Mammary epithelial cell (primary cell): ENCODE measurements at places on chromosomes 16 and 17. TPM values are rescaled to one million over a fixed set of nuclear protein-coding genes. Genes with fewer than 3 reads are reported as not detected.
A peak's percentile ranks its signal among the peaks of the same experiment; 100 is the strongest.

GRCh38 chr16:82917886-82918595 is 291.3 kb downstream of the CDH13 start:
- DNase-seq = no peak

- DNase-seq = no peak
Observed at GRCh38 chr16:766008-766819, 5.7 kb downstream of the MSLN start.

GRCh38 chr17:47620503-47621245 is 29.0 kb upstream of the KPNB1 start:
- peak; percentile 51 for DNase-seq

DNA sequence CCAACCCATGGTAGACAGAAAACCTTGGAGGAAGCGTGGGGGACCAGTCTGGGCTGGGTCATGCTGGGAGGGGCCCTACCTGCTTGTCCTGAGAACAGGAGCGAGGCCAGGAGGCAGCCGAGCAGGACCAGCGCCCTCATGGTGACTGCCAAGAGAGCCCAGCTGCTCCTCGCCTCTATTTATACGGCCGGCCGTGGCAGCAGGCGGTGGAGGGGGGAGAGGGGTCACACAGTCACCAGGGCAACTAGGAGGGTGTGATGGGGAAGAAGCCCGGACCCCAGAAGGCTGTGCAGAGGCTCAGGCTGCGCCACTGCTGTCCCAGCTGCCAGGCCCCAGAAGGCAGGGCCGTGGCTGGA is at the start of gene SRL:
SRL (minus strand) TSS at position 153 of the 356 bp plus-strand sequence; CDS start at position 140, 13 bp downstream.
- DNase-seq = no peak

- DNase-seq = no peak
Observed at GRCh38 chr16:84764970-84765369, 54.8 kb upstream of the CRISPLD2 start.

GRCh38 chr16:1276580-1276878 is 20.7 kb downstream of the TPSD1 start:
- no peak for DNase-seq

GRCh38 chr17:42178817-42179216 is 2.1 kb downstream of the KCNH4 start:
- no peak for DNase-seq

- DNase-seq = no peak
Observed at GRCh38 chr16:67537270-67537635, 8.6 kb downstream of the RIPOR1 start.

GRCh38 chr16:24689128-24689527 is 40.3 kb upstream of the TNRC6A start:
- no peak for DNase-seq

DNA sequence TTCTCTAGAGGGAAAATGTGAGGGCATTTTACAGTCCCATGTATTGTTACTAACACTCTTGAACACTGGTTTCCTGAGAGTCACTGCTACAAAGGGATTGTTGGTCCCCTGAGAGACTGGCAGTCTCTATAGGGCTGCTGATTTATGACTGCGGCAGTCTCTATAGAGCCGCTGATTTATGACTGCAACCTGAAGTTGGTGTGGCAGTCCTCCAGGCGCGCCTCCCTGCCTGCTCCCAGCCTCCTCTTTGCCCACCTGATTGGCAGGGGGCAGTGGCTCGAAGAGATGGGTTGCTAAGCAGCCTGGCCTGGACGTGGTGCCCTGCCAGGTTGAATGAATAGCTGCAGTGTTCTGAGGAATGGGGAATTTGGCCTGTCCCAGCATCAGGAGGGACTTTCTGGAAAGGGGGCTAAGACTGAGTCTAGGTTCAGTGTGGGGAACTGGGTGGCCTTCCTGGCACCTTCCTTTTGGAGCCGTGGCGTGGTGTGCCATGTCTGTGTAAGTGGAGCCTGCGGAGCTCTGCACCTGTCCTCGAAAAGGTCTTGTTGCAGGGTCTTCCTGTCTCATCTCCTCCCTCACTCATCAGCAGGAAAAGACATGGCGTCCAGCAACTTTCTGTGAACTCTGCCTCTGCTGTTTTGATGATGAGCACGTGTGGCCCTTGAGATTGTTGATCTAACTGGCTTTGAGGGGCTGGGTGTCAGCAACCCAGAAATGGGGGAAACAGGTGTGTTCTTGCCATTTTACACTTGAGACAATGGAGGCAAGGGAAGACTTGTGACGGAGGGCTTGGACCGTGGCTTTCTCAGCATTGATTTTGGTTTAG is 24.9 kb downstream of the SAP30BP start:
- no peak for DNase-seq

- DNase-seq = peak; percentile 62
Observed at GRCh38 chr16:54946909-54947308, 16.2 kb downstream of the IRX5 start.

DNA sequence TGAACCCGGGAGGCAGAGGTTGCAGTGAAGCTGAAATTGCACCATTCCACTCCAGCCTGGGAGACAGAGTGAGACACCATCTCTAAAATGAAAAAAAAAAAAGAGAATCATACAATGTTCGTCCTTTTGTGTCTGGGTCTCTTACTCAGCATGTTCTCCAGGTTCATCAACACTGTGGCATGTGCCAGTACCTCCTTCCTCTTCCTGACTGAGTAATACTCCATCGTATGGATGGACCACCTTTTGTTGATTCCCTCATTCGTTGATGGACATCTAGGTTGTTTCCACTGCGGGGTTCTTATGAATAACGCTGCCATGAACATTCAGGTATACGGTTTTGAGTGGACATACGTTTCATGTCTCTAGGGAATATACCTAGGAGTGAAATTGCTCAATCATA is 4.1 kb upstream of the HS3ST6 start:
- DNase-seq = no peak

GRCh38 chr16:75085556-75085955 is 31.0 kb downstream of the LDHD start:
- DNase-seq = no peak

- DNase-seq = no peak
Observed at GRCh38 chr16:28482026-28482425, 9.8 kb downstream of the CLN3 start.

- no peak for DNase-seq
Observed at GRCh38 chr17:82327757-82328140, 5.8 kb downstream of the SECTM1 start.

- no peak for DNase-seq
Observed at GRCh38 chr17:28942925-28943324, 8.4 kb downstream of the PHF12 start.

DNA sequence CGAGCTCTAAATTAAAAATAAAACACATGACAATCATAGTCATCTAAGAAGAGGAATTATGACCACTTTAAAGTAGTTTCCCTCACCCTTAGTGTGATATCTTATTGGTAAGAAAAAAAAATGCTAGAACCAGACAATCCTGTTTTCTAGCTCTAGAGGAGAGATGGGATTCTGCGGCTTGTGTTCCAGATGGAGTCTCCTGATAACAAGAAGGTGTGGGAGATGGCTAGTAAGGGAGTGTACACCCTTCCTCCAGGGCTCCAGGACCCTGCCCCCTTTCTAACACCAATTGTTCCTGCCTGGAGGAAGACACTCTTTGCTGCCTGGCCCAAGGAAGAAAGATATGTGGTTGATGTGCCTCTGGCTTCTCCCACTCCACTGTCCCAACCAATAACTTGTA is 68.8 kb upstream of the FBXO47 start:
- peak; percentile 42 for DNase-seq

DNA sequence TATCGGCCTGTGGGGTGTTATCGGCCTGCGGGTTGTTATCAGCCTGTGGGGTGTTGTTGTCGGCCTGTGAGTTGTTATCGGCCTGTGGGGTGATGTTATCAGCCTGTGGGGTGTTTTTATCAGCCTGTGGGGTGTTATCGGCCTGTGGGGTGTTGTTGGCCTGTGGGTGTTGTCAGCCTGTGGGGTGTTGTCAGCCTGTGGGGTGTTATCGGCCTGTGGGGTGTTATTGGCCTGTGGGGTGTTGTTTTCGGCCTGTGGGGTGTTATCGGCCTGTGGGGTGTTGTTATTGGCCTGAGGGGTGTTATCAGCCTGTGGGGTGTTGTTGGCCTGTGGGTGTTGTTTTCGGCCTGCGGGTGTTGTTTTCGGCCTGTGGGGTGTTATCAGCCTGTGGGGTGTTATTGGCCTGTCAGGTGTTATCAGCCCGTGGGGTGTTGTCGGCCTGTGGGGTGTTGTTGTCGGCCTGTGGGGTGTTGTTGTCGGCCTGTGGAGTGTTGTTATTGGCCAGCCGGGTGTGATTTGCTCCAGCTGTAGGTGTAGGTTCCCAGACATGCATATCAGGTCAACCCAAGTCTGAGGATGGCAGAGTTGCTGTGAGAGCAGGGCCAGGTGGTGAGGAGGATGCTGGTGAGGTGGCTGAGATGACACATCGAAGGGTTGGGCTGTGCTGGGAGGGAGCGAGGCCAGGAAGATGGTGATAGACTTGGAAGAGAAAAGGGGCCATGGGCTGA is 7.1 kb downstream of the TRARG1 start:
- no peak for DNase-seq

DNA sequence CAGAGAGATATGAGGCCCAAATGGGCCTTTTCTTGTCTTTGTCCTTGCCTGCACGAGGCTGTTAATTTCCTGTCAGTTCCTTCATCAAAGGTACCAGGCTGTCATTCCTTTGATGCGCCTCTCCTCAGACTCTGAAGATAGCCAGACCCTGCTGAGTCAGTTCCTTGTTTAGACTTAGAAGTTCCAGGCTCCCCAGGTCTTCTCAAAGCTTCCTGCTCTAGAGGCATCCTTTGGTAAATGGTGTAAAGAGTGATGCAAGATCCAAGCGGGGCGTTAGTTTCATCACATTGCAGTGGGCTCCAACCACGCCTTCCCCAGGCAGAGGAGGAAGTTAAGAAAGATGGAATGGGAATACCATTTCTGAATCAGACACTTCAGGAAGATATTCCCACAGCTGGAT is 4.0 kb upstream of the CDH11 start:
- no peak for DNase-seq

- no peak for DNase-seq
Observed at GRCh38 chr17:81160747-81161453, 4.4 kb upstream of the PVALEF start.

DNA sequence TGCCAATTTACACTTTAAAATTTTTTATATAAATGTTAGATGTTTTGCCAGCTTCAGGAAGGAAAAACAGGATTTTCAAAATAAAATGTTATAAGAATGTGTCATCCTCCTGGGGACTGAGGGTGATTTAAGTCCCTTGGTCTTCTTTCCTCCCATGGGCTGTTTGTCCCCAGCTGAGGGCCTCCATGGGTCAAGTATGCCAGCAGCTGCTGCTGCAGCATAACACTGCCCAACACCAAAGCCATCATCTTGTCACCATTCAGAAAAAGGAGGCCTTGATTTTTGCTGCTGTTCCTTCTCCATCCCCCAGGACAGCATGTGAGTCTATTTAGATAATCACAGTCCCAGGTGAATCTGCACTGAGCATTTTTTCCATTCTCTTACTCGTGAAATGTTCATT is 188.5 kb downstream of the LGALS9B start:
- DNase-seq = no peak

GRCh38 chr17:80605326-80606066 is 60.9 kb downstream of the RPTOR start:
- peak; percentile 90 for DNase-seq

DNA sequence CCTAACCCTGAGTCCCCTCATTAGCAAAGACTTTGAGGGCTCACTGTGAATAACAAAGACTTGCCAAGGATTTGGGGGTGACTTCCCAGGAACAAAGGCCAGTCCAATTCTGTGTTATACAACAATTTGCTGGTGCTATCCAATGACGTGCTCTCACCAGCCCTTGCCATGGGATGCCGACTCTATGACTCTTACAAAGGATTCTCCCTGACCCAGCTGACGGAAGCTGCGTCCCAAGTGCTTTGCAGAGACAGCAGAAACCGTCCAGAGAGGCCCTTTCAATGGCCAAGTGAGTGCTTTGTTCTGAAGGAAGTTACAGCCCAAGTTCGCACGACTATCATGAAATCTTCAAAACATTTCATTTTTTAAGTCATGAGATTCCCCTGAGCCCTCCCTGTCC is 345.3 kb upstream of the TNRC6C start:
- DNase-seq = no peak

- DNase-seq = no peak
Observed at GRCh38 chr16:66475232-66475631, 48.1 kb downstream of the BEAN1 start.

DNA sequence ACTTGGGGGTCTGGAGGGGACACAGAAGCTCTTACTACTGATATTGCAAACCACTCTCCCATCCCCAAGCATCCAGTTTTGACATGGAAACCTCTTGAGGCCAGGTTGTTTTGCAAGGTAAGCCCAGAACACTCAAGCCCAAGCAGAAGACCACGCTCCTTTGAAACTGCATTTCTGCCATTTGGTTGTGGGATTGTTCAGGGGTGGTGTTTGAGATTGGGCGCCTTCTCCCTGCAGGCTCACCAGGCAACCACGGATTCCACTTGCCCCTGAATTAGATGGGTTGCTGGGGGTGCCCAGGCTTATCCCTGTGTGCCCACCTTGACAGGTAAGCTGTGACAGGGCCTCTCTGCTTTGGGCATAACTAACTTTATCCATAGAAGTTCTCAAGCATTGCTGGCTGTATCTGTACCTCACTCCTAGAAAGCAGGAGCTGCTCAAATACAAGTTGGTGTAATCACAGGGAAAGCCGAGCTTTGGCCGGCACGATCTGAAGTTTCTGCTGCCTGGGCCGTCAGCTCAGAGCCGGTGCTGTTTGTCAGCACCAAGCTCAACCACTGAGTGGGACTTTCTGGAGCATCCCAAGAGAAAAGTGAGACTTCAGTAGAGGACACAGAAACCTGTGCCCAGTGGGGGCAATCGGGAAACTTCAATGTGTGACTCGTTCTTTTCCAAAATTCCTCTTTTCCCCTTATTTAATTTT is 93.6 kb downstream of the CYLD start:
- DNase-seq = no peak

DNA sequence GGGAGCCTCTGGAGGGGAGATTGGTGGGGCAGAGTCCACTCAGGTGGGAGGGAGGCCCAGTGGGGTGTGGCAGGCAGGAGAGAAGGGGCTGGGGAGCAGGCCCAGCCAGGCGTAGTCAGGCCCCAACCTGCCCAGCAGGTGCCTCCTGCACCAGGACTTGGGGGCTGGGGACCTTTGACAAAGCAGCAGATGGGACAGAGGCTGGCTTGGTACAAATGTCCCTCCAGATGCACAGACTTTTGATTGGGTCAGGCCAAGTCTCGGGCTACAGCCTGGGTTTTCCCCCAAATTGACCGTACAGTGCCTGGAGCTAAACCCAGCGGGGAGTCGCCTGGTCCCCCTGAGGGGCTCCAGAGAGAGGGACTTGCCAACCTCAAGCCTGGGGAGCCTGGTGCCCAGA is 411 bp downstream of the GGT6 start:
- no peak for DNase-seq

GRCh38 chr16:28098959-28099945 is 35.7 kb upstream of the GSG1L start:
- DNase-seq = no peak

- no peak for DNase-seq
Observed at GRCh38 chr16:23863511-23864422, 28.0 kb downstream of the PRKCB start.

The ATP2A1 gene
- total RNA-seq = 1.2 TPM in 2 replicates

The CLDN7 gene
- 4.0 and 5.0 TPM in 2 replicates for total RNA-seq

The GALR2 gene
- total RNA-seq = not detected

The HS3ST3B1 gene
- total RNA-seq = 14.7 TPM

The ABAT gene
- 9.5 and 13.6 TPM in 2 replicates for total RNA-seq

The G6PC1 gene
- total RNA-seq = not detected in 2 replicates

The SPATA22 gene
- total RNA-seq = not detected in 2 replicates

The SERPINF2 gene
- 1.7 and 5.7 TPM in 2 replicates for total RNA-seq

The ABCA9 gene
- 1.8 TPM for total RNA-seq

The PIGW gene
- 10.2 TPM for total RNA-seq

The CHRNE gene
- not detected in 2 replicates for total RNA-seq

The CA4 gene
- total RNA-seq = not detected in 2 replicates

The TNFRSF17 gene
- total RNA-seq = not detected

The SMIM22 gene
- not detected for total RNA-seq

The XYLT1 gene
- total RNA-seq = 3.5 TPM
